ENCODE measurements at places on chromosomes 2 and 18.

DNA sequence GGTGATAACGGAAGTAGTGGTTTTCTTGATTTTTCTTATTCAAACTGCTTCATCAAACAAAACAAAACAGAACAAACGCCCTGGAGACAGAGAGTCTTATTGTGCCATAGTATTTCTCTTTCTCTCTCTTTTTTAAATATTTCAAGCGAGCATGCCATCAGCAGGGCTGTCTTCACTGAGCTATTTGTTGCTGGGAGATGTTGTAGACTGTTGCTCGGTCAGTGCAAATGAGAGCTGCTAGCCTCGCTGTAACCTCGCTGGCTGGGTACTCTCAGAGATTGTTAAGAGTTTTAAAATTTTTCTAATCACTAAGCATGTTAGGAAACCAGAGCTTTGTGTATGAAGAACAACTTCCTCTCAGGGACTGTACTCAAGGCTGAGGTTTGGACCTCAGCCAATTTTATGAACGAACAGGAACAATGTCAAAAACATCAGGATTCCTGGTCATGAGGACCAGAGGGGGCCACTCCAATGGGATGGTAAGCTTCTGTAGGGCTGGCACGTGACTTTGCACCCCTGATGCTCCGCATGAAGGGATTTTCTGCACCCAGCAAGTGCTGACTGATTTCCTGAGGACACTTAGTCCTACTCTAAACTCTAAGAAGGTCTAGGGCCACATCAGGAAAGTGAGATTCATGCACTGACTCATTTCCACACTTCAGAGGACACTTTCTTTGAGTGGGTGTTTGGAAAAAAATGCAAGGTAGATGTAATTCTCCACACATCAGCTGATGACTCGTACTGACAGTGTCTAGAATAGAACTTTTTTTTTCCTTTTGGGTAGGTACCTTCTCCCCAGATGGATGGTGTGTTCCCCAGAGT lies 59.8 kb upstream of the IL1R1 start:
- no peak for DNase-seq

DNA sequence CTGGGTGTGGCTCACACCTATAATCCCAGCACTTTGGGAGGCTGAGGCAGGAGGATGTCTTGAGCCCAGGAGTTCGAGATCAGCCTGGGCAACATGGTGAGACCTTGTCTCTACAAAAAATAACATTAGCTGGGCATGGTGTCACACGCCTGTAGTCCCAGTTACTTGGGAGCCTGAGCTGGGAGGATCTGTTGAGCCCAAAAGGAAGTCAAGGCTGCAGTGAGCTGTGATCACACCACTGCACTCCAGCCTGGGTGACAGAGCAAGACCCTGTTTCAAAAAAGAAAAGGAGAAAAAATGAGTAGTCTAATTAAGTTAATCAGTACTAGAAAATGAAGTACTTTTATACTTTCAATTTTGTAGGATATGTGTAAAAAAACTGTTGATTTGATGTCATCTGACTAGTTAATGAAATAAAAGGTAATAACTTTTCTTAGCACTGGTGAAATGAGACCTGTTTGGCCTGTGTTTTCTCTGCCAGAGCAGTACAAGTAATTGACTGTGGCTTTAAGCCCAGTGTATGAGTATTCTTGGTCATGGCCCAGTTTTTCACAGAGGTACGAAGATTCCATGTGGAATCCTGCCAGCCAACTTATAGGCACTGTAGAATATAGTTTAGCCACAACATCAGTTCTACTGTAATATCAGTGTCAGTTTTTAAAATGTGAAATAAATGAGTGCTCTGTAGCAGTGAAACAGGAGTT lies 35.8 kb downstream of the MFSD6 start:
- no peak for DNase-seq

- DNase-seq: no peak
Observed at GRCh38 chr2:234913208-234913626, 38.6 kb upstream of the SH3BP4 start.

DNA sequence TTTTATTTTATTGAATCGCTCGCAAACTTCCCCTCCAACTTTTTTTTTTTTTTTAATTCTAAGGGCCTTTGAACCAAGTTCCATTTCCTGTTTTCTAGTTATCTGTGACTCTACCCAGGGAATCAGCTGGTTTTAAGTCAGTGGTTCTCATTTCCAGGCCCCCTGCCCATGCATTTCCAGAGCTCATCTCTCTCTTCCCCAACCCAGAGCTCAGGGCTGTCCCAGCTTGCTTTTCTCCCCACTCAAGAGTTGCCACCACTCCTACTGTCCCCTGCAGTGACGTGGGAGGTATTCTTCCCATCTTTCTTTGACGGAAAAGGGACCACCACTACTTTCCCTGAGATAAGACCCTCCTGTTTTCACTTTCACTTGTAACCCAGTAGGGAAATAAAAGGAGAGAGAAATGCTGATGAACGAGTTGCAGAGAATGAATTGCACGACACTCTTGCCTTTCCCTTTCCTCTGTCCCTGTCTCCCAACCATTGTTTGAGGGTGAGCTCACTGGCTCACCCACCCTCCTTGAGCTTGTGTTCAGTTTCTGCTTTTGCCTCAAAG lies 42.1 kb downstream of the TET3 start:
- no peak for DNase-seq

DNA sequence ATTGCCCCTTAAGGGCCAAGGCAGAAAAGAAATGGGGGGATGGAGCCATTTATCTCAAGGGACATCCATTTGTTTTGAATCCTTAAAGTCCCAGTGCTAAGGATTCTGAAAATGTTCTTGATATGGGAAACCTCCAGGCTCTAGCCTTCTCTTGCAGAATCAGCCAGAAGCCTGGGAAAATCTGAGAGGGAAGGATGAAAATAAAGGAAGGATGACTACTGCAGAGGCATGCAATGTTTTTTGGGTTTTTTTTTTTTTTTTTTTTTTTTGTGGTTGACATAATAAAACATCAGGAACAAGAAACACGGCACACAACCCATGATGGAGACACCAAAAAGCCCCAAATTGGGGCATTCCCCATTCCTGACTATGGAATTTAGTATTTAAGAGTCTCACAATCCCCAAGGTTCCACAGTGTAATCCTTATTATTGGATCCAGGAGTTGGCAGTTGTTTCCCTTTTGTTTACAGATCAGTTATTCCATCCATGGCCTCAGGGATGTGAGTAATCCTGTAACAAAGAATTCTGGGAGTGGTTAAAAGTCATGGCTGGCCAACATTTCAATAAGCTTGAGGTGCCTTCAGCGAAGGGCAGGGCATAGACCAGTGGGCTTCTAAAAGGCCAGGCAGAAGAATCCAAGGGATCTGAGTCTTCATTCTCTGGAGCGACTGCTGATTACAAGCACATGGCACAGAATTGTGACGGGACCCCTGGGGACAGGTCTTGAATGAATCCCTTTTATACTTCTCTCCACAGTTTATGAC lies 337.5 kb downstream of the GULP1 start:
- no peak for DNase-seq

GRCh38 chr18:51278045-51278649 lies 80.7 kb upstream of the MEX3C start:
- no peak for DNase-seq

DNA sequence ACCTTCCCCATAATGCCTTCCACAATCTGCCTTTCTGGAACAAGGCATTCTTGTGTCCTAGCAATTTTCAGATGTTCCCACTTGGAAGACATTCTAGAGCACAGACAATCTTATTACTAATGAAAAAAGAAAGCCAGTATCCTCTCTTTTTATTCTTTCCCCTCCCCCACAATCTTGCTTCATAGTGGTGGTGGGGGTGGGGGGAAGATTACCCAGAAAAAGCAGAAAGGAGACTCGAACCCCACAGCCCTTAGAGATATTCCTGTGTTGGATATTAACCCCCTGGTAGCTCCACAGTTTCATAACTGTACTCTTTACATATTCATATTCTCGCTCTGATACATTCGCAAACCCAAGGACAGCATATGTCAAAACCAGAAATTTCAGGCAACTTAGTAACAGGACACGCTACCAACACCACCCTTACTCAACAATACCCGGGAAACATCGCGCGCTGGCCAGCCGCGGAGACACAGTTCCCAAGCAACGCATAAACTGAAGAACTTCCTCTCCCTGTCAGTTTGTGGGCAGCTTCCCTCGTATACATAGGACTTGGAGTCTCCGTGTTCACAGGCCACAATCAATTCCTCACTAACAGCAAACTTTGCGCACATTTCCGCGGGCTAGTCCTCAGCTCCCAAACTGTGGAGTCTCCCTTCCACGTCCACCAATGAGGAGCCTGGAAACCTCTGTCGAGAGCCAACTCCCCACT lies 793 bp downstream of the NR4A2 start:
- peak; percentile 68 for DNase-seq

DNA sequence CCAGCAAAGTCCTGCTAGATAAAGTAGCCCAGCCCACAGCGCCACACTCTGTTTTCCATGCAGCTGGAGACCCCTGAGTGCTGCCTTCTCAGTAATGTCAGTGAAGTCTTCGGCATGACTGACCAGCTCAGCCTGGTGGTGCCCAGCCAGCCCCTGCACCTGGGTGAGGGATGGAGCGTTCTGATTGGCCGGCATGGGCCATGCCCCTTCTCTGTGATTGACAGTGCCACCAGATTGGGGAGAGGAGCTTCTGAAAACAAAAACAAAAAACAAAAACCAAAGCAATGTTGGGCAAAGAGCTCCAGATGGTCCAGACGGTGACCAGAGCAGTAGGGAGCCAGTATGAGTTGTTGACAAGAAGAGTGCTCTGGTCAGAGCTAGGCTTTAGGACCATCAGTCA lies 122.6 kb downstream of the DYSF start:
- DNase-seq: no peak

DNA sequence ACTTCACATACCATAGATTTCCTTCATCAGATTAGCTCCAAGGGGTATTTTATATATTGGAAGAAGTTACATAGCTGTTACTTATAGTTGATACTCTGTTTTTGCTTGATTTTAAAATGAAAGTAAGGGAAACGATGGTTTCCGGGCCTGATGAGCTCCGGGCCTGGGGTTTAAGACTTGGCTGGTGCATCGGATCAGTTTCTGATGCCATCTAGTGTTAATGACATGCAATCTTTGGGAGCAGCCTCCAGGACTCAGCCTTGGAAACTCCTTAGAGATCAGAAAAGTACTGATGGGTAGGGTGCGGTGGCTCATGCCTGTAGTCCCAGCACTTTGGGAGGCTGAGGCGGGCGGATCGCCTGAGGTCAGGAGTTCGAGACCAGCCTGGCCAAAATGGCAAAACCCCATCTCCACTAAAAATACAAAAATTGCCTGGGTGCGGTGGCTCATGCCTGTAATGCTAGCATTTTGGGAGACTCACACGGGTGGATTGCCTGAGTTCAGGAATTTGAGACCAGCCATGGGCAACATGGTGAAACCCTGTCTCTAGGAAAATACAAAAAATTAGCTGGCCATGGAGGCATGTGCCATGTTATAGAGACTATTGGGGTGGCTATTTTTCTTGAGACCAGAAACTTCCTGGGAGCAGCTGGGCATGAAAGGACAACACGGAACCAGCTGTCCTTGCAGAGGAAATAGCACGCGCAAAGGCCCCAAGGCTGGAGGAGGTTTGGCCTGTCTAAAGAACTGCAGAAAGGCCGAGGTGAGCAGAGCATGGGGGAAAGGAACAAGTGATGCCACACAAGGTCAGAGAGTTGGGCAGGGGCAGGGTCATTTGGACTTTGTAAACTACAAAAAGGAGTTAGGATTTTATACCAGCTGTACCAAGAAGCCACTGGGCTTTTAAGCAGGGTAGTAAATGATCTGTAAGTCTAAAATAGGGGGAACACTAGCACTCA lies 46.9 kb upstream of the CNOT11 start:
- DNase-seq: peak; percentile 65

GRCh38 chr2:8659735-8660492 lies 21.9 kb upstream of the ID2 start:
- peak; percentile 40 for DNase-seq

- no peak for DNase-seq
Observed at GRCh38 chr2:187548656-187549055, 5.6 kb downstream of the TFPI start.

DNA sequence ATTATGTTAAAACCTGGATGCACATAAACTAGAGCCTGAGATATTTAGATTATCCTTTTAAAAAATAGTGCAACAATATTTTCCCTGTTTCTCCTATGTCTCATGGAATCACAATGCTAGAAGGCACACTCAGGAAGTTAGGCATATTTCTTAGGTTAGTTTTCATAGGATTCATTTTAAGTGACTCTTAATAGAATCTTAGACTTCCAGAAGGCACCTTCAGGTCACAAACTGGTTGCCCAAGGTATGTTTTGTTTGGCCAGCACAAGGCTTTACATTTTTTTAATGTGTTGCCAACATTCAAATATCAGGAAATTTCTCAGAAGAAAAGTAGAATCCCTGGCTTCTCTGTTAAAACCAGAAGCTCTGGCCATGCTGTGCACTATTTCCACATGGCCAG lies 129.3 kb downstream of the LNPK start:
- DNase-seq: no peak

DNA sequence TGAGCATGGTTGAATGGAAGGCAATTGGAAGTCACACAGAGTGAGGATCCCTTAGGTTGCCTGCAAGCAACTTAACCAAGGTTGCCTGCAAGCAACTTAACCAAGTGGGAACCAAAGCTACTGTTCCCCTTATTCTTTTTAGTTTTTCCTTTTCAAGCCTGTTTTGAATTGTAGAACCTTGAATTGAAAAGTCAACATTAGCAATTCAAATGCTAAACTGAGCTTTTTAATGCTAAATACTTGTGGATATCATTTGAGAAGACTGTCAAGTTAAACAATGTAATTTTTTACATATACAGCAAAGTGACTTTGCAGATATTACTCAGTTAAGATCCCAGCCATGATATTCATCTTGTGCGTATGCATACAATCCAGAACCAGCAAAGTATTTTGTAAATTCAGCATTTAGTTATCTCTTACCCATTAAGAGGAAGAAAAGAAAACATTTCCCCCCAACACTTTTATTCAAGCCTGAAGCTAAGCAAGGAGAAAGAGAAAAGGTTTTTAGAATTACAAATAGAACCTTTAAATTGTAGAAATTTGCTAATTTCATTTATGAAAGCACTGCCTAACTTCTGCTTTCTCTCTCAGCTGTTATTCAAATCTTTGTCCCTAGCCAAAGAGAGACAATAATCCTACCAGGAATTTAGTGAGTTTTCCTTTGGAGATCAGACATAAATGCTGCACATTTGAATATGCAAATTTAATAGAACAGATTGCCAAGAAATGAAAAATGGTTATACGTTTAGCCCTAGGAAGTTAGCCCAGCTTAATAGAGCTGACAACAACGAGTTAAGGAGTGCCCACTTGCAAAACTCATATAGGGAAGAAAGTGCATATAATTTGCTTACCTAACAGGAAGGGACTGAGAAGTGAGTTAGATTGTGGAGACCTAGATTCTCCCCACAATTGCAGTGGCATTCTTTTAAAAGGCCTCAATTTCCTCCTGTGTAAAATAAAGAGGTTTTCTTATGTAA lies 643.2 kb upstream of the PIK3C3 start:
- DNase-seq: no peak

DNA sequence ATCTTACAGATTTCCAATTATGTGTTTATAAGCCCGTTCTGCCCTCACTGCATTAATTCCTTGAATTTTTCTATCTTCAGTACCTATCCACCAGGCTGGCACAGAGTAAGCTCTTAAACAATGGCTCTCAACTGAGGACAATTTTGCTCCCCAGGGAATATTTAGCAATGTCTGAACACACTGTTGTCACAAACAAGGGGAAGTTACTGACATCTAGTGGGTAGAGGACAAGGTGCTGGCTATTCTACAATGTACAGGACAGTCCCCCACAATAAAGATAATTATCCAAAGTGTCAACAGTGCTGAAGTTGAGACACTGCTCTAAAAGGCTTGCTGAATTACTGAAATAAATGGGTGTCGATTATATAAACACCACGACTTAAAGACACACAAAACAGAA lies 5.0 kb downstream of the NDUFS1 start:
- DNase-seq: no peak

- no peak for DNase-seq
Observed at GRCh38 chr2:30994227-30995056, 143.8 kb downstream of the GALNT14 start.

- no peak for DNase-seq
Observed at GRCh38 chr18:77071061-77071460, 61.5 kb downstream of the MBP start.

All from ovary (tissue), 10 donors.